ENCODE measurements at places on chromosomes 6 and 20.
A peak's percentile ranks its signal among the peaks of the same experiment; 100 is the strongest.

DNA sequence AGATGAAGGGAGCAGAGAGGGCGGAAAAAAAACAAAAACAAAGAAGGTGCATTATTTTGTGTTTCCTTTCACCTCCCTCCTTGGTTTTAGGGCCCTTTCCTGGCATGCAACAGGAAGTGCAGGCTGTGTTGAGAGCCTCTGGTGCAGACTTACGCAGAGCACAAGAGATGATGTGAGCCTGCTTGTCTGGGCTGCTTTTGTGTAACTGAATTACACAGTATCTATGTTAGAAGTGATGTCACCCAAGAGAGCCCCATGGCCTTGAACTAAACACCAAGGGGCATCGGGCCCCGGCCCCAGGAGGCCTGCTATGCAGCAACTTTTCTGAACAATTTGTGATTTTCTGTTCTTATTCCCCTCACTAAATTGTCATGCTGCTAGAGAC lies 25.5 kb downstream of the GNAS start:
- DNase-seq, result no peak

GRCh38 chr6:44630125-44631028 lies 242.9 kb downstream of the CDC5L start:
- no peak for DNase-seq

DNA sequence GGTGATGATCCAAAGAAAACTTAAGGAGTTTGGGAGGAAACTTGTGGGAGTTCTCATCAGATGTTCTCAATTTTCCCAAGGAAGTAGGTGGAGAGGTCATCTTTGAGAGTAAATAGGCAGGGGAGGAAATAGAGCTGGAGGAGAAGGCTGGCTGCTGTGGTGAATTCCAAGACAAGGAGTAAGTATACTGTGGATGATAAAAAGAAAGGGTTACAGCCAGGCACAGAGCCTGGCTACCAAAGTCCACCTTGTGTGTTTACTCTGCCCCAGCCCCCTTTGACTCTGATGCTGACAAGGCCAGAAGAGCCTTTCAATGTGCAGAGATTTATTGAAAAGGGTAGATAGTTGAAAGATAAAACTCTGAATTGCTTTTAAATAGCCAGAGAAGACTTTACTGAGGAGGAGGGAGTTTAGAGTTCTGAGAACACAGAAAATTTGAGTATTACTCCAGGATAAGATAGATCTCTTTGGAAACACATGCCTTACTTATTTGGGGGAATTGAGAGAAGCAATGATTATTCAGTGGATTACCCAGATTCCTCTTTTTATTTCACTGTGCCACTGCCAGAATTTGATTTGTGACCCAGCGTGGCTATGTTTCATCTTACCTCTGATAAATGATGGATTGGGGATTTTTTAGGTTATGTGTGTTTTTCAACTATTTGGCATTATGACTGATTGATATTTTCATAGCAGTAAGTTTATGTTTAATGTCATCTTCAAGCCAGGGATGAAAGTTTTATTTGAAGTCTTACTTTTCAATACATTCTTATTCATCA lies 182.6 kb upstream of the JAG1 start:
- no peak for DNase-seq

DNA sequence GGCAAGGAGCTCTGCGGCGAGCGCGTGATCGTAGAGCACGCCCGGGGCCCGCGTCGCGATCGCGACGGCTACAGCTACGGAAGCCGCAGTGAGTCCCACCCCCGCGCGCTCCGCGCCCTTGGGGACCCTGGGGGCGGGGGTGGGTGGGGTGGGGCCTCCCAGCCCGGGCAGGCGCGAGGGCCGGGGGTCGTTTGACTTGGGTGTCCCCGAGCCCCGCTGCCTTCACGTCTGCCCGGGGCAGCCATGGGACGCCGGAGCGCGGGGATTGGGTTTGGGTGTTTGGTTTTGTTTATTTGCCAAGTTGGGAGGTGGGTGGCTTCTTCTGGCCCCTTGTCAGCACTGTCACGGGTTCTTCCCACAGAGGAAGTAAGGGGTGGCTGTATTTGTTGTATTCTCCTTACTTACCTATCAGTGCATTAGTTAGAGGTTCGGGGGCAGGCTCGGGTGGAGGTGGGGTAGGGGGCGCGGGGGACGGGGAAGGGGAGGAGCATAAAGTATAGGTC lies 777 bp downstream of the SRSF6 start:
- no peak for DNase-seq

- no peak for DNase-seq
Observed at GRCh38 chr6:122660296-122660695, 50.1 kb downstream of the PKIB start.

DNA sequence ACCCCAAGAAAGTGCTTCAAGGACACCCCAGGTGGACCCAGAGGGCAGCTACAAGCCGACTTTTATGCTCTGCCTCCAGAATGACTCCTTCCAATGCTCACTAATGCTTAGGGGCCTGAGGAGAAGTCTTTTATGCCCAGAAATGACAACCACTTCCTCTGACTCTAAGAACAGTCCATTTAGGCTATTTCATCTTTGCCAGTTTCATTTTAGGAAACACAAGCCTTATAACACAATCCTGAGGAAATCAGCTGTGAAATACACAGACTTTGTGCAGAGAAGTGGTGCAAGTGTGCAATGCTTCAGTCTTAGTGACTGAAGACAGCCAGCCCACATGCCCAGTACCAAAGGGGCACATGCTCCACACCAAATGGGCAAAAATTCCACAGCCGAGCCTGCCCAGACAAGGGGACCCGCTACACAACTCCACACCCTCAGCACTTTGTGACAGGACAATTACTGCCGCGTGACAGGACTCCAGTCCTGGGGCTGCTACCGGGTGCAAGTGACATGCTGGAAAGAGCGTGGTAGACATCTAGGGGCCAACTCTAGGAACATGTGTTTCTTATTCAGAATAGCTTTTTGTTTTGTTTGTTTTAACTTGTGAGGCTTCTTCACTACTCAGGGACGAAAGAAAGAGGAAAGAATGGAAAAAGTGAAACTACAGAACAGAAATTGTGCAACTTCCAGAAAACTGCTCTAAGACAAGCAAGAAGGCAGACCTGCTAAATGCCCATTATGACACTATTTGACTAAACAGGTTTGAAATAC lies 28.2 kb upstream of the PLAGL1 start:
- DNase-seq, result no peak

DNA sequence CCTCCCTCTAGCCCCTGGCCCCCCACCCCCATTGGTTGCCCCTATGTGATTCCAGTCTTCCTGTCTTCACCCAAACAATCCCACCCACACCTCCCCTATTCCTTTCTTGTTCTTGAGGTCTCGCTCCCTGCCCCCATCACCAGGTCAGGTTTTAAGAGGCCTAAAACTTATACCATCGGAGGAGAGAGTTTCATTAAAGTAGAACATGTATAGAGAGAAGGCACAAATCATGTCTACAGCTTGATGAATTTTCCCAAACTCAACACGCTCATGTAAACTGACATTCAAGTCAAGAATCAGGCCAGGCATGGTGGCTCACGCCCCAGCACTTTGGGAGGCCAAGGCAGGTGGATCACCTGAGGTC lies 44.5 kb downstream of the TGM2 start:
- DNase-seq, result no peak

DNA sequence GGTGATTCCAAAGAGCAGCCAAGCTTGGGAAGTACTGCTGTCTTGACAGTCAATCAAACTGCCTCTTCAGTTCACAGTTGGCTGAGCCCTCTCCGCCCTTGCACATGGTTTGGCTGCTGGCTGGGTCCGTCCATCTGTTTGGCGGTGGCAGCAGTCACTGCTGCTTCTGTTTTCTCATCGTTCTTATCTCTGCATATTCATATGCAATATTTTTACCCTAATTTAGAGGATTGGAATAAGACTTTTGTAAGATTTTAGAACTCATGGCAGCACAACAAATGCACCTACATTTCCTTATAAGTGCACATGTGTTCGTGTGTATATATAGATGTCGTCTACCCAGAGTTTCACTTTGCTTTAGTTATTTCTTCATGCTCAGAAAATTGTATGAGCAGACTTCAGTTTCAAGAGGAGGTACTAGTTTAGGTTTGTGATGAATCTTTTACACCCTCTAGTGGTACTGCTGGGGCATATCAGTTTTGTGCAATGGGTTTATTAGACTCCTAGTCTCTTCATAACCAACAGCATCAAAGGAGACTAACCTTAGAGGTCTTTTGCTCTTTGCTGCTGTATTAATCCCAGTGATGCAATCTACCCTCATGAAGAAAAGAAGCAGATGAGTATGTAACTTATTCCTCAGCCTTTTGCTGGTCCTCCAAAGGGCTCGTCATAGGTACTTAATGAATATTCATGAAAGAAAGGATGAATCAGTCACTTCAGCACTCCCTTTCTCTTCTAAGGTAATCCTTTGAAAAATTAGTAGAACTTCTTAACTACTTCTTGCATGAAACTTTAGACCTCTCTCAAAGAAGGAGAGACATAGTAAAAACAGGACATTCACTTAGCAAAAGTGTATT lies 44.3 kb downstream of the KHDC1L start:
- peak; percentile 34 for DNase-seq

DNA sequence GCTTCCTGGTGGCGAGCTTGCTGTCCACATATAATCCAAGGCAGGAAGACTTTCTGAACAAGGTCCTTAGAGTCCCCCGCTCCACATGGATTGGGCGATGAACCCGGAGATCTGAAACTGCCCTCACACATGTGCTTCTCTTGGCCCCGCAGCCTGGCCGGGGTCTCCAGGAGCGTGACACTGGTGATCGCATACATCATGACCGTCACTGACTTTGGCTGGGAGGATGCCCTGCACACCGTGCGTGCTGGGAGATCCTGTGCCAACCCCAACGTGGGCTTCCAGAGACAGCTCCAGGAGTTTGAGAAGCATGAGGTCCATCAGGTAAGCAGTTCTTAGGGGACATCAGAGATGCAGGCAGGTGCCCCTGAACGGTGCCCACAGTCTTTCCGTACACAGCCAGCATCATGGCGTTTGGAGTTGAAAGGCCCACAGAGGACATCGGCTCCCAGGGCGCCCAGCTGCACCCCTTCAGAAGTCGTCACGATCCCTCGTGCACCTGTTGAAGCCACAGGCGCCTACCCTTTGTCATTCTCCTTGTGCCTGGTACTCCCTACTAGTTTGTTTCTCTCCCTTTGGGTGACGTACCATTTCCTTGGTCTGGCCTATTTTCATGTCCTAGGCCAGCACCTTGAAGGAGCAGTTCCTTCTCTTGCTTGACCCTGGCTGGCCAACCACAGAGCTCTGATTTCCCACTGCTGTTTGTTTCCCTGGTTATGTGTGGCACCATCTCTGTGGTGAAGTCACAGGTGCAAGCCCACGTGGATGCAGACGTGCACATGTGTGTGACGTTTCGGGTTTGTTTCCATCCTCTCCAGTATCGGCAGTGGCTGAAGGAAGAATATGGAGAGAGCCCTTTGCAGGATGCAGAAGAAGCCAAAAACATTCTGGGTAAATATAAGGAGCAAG lies 43.3 kb upstream of the IRF4 start:
- DNase-seq, result no peak

- no peak for DNase-seq
Observed at GRCh38 chr6:128388380-128388779, 132.0 kb downstream of the PTPRK start.

GRCh38 chr20:54688476-54688875 lies 213.1 kb downstream of the DOK5 start:
- DNase-seq, result no peak

- no peak for DNase-seq
Observed at GRCh38 chr20:34988191-34988540, 32.5 kb downstream of the MYH7B start.

DNA sequence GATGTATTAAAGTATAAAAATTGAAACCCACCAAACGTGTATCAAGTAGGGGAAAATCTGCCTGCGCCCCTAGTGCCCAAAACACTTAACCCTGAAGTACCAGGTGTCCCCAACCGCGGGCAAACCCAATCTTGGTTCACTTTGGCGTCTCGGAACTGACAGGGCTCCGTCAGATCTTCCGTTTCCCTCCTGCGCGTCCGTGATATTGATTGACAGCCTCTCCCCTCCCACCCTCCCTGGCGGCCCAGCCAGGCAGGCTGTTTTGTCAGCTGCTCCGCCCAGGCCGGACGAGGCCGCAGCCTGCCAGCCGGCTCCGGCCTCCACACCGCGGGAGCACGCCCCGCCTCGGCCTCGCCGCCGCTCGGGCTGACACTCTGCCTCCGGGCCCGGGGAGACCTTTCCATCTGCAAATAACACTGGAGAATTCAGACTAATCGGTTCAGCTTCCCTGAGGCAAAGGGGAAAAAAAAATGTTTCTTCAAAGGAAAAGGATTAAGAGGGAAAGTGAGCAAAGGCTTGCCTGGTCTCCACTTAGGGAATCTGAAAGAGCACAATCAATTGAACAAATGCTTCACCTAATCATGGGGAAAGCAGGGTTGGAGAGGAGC lies 234.9 kb upstream of the MCHR2 start:
- no peak for DNase-seq

DNA sequence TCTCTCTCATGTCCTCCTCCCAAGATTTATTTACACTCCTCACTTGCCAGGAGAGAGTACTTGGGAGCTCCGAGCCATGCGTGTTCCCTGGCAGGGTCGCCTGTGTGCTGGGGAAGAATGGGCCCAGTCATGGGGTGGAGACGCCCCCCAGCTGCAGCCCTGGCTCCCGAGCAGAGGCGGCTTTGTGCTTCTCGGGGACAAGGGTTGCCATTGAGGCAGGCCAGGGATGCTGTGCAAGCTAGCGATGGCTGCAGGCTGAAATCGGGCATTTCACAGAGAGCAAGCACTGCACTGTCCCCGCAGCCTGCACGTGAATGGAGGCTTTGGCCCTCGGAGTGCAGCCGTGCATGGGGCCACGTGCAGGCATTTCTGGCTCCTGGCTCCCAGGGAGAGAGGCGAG lies 23.8 kb downstream of the PHACTR3 start:
- no peak for DNase-seq

GRCh38 chr6:34201455-34202107 lies 35.1 kb upstream of the HMGA1 start:
- no peak for DNase-seq

DNA sequence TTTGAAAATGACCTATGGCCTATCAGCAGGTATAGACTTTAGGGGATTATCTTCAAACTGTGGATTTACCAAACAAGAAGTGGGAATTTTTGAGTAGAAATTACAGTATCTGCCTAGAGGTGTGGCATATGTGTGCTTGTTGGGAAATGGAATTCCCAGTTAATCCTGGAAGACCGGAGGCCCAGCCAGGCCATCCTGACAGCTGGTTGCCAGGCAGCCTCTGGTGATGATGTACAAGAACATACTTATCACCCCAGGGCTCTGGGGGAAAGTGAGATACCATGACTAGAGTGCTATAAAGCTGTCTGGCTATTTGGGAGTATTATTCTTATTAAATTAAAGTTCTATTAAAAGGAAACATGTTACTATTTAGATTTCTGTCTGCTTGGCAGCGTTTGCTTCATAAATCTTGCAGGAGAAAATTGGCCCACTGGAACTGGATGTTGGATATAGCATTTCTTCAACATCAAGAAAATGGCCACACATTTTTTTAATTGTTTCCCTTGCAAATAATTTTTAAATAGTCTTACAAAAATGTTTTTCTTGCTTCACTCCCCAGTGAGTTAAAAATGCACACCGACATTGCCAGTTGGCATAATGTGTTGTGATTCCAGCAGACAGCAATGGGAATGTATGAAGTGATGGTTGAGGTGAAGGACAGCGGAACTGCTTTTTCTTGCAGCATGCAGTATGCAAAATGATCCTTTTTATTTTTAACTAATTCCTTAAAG lies 187.8 kb downstream of the MYLK4 start:
- DNase-seq, result no peak
